ENCODE measurements at places on chromosomes 2 and 18.

- no peak for DNase-seq
Observed at GRCh38 chr18:434410-434809, 66.1 kb downstream of the COLEC12 start.

DNA sequence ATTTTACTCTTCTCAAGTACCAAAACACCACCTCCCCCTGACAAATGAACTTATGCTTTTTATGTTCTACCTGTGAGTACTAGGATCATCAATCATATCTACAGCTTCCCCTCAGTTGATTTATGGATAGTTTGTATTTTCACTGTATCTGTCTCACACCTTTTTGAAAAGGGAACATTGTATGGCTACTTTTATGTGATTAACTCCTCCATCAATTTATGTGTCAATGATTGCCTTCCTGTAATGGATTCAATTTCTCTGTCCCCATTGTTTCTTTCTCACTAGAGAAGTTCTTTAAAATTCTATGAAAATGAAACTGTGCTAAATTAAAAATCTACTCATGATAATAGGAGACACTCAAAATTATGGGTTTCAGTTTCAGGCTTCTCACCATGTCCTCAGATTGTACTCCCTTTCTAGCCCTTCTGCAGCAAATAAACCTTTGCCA lies 935.0 kb downstream of the TRIB2 start:
- no peak for DNase-seq

DNA sequence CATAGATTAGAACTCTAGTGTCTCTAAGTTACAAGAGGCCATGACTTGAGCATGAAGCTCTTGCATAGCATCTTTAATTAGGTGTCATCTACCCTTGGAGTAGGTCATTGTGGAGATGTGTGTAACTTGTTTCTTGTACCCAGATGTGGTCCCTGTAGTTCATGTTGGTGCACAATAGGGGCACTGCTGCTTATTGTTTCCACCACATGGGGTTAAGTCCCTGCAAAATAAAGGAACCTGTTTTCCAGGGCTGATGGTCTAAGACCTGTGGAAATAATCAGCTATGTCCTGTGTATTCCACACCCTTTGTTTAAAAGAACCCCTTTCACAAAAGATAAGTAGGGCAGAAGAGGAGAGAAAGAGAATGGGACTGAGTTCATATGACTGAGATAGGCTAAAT lies 28.6 kb downstream of the ASXL3 start:
- no peak for DNase-seq

DNA sequence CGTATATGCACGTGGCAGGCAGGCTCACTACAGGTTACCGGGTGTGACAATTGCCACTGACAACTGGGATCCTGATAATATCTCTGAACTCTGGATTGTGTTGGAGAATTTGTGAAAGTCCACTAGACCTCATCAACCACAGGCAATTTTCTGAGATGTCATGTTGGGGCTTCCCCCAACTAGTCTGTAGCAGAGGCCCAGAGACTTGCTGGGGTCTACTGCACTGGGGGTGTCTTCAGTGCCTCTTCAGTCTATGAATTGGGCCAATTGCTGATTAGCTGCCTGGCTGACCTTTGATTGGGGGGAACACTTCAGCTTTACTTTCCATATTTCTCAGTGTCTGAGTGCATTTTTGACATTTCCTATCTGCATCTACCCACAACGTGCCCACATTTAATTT lies 201.5 kb downstream of the MTX2 start:
- no peak for DNase-seq

GRCh38 chr2:230957756-230958391 lies 32.8 kb upstream of the GPR55 start:
- no peak for DNase-seq

- DNase-seq = peak; percentile 47
Observed at GRCh38 chr2:169767243-169767888, 31.3 kb upstream of the SSB start.

DNA sequence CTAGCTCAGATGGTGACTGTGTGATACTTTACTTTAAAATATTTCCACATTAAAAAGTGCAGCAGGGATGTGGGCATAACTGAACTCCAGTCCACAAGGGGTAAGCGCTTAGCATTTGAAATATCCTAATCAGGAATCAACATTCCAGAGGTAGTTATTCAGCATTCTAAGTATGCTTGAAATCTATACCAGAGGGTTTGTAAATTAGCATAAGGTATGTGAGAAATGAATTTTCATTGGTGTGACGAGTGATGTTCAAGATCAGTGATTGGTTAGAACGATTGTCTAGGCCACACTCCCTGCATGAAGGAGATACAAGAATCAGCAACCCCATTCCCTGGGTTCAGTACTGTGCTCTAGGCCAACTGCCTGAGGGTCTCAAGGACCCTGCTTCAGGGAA lies 42.6 kb downstream of the MAPK4 start:
- DNase-seq = no peak

DNA sequence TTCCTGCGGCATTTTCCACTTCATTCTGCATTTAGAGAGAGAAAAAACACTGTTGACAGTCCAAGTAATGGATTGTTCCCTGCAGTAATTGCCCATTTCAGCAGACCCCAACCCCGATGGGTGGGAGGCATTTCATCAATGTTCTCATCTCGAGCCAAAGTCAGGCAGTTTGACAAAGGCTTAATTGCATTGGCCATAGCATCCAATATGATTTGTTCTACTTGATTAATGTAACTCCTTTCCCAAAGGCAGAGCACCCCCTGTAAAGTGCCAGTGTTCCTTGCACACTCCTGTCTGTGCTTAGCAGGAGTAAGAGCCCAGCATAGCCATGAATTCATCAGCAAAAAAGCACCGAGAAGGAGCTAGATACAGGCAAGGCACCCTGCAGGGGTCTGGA lies 174.4 kb downstream of the SEPTIN10 start:
- DNase-seq = no peak

GRCh38 chr18:60870261-60871153 lies 462.7 kb upstream of the CDH20 start:
- no peak for DNase-seq

GRCh38 chr2:75525434-75526310 lies 35.1 kb downstream of the EVA1A start:
- no peak for DNase-seq

DNA sequence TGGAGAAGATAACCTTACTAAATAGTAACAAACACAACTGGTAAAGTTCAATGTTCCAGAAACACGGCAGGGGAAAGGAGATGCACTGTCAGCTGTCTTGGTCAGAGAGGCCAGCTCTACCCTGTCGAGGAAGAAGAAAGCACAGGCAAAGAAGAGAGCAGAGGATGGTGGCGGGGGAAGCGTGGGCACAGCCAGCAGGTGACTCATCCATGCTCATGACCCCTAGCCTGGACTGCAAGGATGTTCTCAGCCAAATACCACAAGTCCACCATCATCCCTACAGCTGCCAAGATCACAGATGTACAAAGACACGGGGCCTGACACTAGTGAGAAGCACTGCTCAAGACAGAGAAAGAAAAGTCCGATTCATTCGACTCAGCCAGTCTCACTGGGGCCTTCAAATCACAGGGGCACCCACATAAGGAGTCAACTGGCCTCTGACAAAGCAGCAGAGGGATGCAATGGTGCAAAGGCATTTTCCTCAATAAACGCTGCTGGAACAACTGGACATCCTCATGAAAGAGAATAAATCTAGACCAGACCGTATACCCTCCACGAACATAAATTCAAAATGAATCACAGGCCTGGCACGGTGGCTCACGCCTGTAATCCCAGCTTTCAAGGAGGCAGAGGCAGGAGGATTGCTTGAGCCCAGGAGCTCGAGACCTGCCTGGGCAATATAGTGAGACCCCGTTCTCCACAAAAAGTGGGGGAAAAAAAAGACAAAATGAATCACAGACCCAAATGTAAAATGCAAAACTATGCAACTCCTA lies 5.6 kb downstream of the DTYMK start:
- no peak for DNase-seq

- no peak for DNase-seq
Observed at GRCh38 chr2:240195316-240195861, 54.9 kb upstream of the OTOS start.

GRCh38 chr18:13387855-13388548 lies 169.4 kb downstream of the LDLRAD4 start:
- DNase-seq = no peak

- no peak for DNase-seq
Observed at GRCh38 chr2:3192920-3193319, 184.7 kb downstream of the EIPR1 start.

DNA sequence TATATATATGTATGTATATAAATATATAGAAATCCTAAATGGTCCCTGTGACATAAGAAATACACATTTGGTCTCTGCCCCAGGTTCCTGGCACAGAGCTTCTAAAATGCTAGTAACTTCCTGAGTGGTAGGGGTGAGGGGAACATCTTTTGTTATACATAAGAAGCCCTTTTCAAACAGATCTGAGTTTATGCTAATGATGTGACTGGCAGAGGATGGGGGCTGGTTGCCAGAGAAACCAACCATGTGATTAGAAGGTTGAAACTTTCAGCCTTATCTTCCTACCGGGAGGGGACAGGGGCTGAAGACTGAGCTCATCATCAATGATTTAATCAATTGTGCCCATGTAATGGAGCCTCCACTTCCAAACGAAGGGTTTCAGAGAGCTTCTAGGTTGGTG lies 16.3 kb downstream of the MFSD2B start:
- no peak for DNase-seq

GRCh38 chr2:44010266-44010665 lies 14.5 kb upstream of the LRPPRC start:
- DNase-seq = no peak

DNA sequence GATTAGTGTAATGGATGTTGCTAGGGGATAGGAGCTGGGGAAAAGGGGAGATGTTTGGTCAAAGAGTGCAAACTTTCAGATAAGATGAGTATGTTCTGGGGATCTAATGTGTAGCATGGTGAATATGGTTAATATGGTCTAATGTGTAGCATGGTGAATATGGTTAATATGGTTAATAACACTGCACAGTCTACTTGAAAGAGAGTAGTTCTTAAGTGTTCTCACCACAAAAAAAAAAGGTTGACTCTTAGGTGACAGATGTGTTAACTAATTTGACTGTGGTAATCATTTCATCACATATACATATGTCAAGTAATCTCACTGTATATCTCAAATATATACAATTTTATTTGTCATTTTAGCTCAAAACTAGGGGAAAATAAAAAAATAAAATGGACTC lies 121.3 kb upstream of the CD226 start:
- DNase-seq = no peak

DNA sequence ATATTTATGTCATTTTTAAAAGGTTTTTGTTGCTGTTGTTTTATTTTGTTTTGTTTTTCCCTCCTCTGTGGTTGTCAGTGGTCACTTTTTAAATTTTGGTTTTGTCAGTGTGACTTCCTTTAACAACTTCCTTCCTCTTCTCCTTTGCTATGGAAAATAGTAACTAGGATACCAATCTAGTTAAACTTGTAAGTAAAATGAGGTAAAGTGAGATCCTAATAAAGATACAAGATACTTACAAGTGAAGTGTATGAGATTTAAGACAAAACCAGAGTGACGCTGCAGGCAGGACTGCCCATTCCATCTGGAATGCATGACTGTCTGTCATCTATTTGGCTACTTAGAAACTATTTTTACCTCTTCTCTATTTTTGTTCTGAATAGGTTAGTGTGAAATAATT lies 30.6 kb upstream of the CREB1 start:
- DNase-seq = no peak

DNA sequence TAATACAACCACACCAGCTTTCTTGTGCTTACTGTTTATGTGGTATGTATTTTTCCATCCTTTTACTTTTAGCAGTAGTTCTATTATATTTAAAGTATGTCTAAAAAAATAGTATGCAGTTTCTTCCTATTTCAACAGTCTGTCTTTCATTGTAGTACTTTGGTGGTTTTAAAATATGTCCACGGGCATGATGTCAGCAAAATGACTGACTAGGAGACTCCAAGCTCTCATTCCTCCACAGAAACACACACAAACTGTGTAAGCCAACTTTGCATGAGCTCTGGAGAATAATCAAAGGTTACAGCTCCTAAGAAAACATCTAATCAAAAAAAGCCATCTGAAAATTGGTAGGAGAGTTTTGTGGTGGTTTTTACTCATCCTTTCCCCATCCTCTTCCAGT lies 56.1 kb downstream of the TEX51 start:
- no peak for DNase-seq

DNA sequence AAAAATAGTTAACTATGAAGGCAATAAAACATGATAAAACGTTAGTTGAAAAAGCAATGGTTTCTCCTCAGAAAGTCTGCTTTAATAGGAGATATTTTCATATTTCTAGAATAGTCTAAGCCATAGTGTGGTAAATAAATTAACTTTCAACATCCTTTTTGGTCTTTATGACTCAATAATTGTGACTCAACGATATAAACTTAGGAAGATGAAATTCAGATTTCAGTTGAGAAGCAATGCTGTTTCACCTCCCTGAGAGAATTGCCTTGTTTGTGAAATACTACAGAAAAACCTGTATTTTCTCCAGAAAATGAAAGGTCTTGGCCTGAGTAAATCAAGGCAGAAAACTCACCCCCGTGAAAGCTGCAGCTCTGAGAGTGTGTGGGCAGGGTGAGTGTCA lies 166.9 kb downstream of the ETAA1 start:
- DNase-seq = no peak

GRCh38 chr18:46538376-46538775 lies 118.6 kb downstream of the LOXHD1 start:
- DNase-seq = no peak

DNA sequence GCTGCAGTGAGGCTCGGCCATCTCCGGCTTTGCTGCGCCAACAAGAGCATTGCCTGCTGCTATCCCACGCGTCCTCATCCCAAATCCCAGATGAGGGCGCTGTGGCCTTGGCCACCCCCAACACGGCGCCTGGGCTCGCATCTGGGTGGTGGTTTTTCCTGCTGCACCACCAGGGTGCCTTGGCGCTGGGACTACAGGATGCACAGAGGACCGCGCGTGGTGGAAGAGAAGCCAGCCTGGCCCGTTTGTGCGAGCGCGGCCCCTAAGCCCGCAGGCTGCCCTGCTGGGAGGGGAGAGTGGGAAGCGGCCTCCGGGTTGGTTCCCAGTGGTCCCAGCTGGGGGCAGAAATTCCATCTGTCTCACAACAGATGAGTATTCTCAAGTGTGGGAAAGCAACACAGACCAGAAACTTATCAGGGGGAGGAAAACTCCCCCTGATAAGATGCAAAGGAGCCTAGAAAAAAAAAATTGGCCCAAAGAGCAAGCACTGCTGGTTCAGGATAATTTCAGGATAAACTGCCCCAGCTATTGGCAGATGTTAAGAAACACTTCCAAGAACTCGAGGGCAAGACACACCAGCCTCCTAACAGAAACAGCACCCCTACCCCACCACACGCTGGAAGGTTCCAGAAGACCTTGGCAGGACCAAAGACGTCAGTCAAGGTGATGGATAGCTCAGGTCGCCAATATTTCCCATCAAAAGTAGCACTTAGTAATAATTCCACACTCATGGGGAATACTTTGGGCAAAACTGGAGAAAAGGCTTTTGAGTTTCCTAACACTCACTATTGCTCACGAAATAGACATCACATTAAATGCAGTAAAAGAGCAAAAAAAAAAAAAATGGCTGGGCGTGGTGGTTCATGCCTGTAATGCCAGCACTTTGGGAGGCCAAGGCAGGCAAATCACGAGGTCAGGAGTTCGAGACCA lies 152.1 kb downstream of the PXDN start:
- no peak for DNase-seq

- DNase-seq = no peak
Observed at GRCh38 chr2:207180741-207181140, 15.0 kb upstream of the KLF7 start.

GRCh38 chr2:216920937-216921456 lies 61.1 kb upstream of the TNP1 start:
- DNase-seq = no peak

- DNase-seq = no peak
Observed at GRCh38 chr2:205274801-205275200, 407.5 kb upstream of the NRP2 start.

- DNase-seq = no peak
Observed at GRCh38 chr2:6352906-6353515, 512.7 kb downstream of the CMPK2 start.

GRCh38 chr18:76475450-76476194 lies 19.4 kb downstream of the ZNF516 start:
- no peak for DNase-seq

Data from NCI-H460 (cell line).